Calu3 (cell line): ENCODE measurements at places on chromosomes 6 and 20. TPM values are rescaled to one million over a fixed set of nuclear protein-coding genes. Genes with fewer than 3 reads are reported as not detected.

The FOXQ1 gene
- 46.1 and 51.0 TPM in 2 replicates for total RNA-seq

The SAMD3 gene
- total RNA-seq, result not detected in 2 replicates

The IRF4 gene
- total RNA-seq, result not detected in 2 replicates

The ARFGEF3 gene
- total RNA-seq, result 15.4 and 16.3 TPM in 2 replicates

DNA sequence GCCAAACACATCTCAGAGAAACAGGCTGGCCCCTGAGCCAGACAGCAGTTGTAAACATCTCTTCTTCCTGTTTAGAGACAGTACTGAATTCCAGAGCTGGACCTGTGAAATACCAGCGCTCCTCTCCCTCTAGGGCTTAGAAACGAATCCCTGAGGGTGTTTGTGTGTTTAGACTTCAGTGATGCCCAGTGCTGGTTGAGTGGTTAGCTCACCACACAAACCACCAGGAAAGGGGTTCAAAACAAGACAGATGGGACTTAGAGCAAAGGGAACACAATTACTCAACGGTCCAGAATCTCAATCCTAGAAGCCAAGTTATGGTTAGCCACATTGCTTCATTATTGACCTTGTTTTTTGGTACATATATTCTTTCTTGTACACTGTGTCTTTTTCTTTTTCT lies 108.7 kb upstream of the TMEM170B start:
- no peak overlapping the region for H3K4me3 ChIP-seq
- DNase-seq, result no peak
- peaks cover 45% of the 10 kb centered on the region for H3K4me1 ChIP-seq
- no peak overlapping the region for H3K27ac ChIP-seq
- H3K27me3 ChIP-seq, result no peaks in the 10 kb centered on the region
- H3K36me3 ChIP-seq, result peaks cover 6% of the 10 kb centered on the region

DNA sequence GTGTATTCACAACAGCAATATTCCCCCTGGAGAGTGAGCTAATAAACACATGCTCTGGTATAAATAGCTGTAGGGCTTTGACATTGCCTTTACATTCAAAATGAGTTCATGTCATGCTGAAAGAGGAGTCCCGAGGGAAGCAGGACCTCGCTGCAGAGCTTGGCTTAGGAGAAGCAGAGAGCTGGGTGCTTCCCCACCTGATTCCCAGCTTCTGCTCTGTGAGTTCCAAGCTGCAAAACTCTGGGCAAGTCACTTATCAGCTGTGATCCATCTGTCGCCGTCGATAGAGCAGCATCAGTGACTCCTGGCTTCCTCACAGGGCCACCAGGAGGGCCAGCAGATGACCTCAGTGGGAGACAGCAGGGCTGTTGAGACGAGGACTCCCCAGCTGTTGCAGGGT lies 241.8 kb downstream of the ANKRD60 start:
- no peak for DNase-seq
- no peaks in the 10 kb centered on the region for H3K36me3 ChIP-seq
- no peak overlapping the region for H3K27ac ChIP-seq
- peaks cover 15% of the 10 kb centered on the region for H3K4me1 ChIP-seq

DNA sequence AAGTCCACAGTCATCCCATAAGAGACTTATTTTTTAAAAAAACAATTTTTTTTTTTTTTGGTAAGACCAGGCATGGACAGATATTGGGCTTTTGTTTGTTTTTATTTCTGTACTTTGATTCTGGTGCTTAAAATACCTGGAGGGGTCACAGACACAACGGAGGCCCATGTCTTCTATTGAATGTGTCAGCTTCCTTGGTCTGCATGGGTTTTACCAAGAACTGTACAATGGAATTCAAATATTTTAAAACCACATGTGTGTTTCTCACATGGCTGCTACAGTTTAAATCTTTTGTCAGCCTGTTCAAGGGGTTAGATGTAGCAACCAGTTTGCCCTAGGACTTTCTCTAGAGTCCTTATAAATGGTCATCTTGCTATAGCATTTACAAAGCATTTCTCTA lies 139.8 kb downstream of the SOX4 start:
- H3K4me1 ChIP-seq, result peaks cover 64% of the 10 kb centered on the region
- H3K27me3 ChIP-seq, result no peaks in the 10 kb centered on the region
- no peak for DNase-seq
- peaks cover 9% of the 10 kb centered on the region for H3K36me3 ChIP-seq

DNA sequence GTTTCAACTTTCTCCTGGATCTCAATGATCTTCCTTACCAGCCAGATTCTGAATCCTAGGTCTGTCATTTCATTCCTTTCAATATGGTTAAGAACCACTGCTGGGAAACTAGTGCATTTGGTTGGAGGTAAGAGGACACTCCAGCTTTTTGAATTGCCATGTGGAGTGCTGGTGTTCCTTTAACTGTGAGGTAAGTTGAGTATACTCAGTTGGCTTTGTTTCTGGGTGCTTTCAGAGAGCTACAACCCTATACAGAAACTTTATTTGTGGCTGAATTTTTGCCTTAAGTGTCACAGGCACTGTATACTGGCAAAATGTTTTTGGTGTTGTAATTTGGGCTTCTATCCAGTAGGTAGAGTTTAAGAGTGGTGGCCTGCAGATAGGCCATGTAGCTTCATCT lies 175.8 kb downstream of the TBC1D32 start:
- H3K27me3 ChIP-seq, result no peaks in the 10 kb centered on the region
- H3K4me3 ChIP-seq, result no peak overlapping the region
- H3K36me3 ChIP-seq, result no peaks in the 10 kb centered on the region
- no peaks in the 10 kb centered on the region for H3K4me1 ChIP-seq
- H3K27ac ChIP-seq, result no peak overlapping the region
- no peak for DNase-seq

DNA sequence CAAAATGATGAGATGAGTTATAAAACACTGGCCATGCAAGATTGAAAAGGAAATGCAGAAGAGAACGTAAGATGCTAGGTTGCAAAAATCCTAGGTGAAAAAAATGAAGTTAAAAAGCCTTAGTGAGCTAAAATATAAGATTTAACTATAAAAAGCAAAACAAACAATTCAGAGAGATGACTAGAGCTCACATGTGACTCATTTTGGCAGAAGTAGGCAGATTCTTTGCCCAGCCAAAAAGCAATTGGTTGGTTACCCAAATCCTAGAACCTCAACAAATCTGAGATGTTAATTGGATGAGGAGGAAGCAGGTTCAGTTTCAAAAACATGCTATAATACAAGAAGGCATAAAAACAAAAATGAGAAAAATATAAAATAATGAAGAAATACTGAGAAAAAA lies 249.1 kb downstream of the OGFRL1 start:
- peaks cover 23% of the 10 kb centered on the region for H3K4me1 ChIP-seq
- no peak overlapping the region for H3K27ac ChIP-seq
- no peak overlapping the region for H3K4me3 ChIP-seq
- no peaks in the 10 kb centered on the region for H3K36me3 ChIP-seq

DNA sequence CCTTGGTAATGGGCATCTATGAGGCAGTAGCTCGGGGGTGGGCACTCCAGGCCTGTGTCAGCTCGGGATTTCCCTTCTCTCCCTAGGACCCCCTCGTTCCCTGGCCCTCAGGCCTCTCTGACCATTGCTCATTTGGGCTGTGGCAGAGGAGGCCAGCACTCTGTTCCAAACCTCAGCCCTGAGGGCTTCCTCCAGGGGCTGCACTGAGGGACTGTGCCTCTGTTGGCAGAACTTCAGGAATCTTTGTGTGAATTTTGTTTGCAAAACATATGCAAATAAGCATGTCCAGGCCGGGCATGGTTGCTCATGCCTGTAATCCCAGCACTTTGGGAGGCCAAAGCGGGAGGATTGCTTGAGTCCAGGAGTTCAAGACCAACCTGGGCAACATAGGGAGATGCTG lies 11.0 kb downstream of the PACSIN1 start:
- peaks cover 33% of the 10 kb centered on the region for H3K27me3 ChIP-seq
- DNase-seq, result no peak
- no peaks in the 10 kb centered on the region for H3K4me1 ChIP-seq
- H3K27ac ChIP-seq, result no peak overlapping the region
- no peak overlapping the region for H3K4me3 ChIP-seq
- no peaks in the 10 kb centered on the region for H3K36me3 ChIP-seq

- no peak overlapping the region for H3K4me3 ChIP-seq
- no peak overlapping the region for H3K27ac ChIP-seq
- DNase-seq, result no peak
Measured at GRCh38 chr20:16955971-16956370, 207.8 kb downstream of the OTOR start.

GRCh38 chr6:42947950-42948349 lies 12.6 kb upstream of the GNMT start:
- no peak overlapping the region for H3K4me3 ChIP-seq
- H3K27ac ChIP-seq, result no peak overlapping the region
- H3K4me1 ChIP-seq, result no peaks in the 10 kb centered on the region
- DNase-seq, result no peak
- H3K36me3 ChIP-seq, result peaks cover 8% of the 10 kb centered on the region
- H3K27me3 ChIP-seq, result no peaks in the 10 kb centered on the region
